ENCODE measurements at places on chromosomes 2 and 18.
A peak's percentile ranks its signal among the peaks of the same experiment; 100 is the strongest.

DNA sequence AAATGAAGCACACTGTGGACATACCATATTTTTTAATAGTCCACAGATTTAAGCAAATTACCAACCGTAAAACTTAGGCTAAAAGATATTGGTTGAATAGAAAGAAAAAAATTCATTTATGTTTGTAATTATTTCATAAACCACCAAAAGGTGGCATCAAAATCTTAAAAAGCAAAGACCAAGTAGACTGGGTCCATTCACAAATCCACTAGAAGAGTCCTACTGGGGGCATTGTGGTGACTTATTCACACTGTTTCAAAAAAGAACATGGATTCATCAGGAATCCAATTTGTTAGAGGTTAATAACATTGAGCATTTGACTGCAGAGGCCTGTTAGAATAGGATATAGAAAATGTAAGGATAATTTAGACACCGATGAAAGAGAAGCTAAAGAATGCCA is 194.9 kb upstream of the KYNU start:
- no peak for DNase-seq

GRCh38 chr2:55712477-55713060 is 18.9 kb upstream of the PNPT1 start:
- DNase-seq, result no peak

- DNase-seq, result no peak
Measured at GRCh38 chr18:60445341-60445740, 72.8 kb upstream of the MC4R start.

DNA sequence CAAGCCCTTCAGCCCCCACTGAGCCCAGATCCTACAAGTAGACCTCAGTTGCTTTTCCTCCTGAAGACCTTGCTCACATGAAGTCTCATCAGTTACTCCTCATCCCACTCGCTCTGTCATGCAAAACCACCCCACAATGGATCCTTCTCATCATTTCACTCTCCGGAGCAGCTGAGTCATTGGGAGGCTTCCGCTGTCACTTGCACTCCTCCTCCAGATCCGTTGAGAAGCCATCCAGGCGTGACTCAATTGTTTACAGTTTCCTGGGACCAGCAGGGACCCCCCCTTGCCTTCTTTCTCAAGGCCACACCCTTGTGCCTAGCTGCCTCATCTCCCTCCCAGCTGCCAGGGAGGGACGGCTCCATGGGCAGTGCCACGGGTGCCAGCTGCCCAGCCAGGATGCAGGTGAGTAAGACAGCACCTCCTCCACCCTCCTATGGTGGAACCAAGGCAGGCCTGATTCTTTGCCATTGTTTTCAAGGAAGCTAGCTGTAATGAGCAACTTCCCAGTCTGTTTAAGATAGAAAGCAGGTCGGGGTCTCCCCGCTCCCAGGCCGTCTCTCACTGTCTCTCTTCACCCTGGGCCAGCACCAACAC is 16.3 kb downstream of the GPR55 start:
- peak; percentile 24 for DNase-seq

DNA sequence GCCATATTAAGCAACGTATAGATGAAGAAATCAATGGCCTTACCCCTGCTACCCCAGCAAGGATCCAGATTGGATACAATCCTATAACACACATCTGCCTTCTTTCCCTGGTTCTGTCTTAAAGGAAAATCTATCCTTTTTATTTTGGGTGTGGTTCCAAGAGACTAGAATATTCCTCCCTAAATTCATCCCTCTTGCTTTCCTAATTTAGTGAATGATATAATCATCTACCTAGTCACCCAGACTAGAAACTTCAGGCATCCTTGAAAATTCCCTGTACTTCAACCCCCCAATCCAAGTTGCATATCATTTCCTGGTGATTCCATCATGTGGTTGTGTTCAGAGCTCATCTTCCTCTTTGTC is 35.1 kb upstream of the LPIN1 start:
- no peak for DNase-seq

DNA sequence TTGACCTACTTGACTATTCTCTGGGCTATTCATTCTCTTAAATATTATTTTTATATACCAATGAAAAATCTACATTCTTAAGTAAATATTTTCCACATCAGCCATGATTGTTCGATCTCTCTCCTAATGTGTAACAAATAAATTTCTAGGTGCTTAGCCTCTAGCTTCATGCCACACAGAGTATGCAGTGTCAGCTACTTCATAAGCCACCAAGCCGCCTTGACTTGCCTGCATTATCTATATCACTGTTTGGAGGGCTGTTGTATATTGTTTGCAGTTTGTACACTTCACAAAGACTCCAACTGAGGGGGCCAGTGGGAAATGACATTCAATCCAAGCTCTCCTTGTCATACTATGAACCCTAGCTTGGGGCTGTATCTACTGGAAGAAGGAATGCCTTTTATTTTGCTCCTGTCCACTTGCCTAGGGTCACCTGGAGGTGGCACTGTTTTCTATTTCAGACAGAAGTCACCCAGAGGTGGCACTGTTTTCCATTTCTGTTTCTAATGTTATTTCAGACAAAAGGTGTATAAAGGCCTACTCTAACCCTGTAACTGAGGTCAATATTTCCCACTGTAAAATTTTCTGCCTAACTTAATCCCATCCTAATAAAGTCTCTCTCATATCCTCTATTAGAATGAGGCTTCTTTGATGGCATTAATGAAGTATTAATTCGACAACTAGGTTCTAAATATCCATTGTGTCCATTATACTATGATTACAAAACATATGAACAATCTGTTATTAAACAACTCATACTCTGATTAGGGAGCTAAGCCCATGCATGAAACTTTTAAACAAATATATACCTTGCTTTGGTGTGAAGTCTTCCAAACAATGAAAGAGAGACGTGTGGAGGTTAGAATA is 36.4 kb downstream of the COL5A2 start:
- DNase-seq, result peak; percentile 59

GRCh38 chr2:105432749-105433148 is 33.9 kb upstream of the FHL2 start:
- no peak for DNase-seq

DNA sequence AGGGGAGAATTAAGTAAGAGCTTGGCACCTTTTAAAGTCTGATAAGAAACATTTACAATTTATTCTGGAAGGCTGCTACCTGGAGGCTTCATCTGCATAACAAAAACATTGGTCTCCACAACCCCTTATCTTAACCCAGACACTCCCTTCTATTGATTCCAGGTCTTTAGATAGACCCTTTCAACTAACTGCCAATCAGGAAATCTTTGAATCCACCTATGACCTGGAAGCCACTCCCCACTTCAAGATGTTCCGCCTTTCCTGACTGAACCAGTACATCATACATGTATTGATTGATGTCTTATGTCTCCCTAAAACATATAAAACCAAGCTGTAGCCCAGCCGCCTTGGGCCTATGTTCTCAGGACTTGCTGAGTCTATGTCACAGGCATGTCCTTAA is 289.4 kb downstream of the AGPS start:
- DNase-seq, result no peak

DNA sequence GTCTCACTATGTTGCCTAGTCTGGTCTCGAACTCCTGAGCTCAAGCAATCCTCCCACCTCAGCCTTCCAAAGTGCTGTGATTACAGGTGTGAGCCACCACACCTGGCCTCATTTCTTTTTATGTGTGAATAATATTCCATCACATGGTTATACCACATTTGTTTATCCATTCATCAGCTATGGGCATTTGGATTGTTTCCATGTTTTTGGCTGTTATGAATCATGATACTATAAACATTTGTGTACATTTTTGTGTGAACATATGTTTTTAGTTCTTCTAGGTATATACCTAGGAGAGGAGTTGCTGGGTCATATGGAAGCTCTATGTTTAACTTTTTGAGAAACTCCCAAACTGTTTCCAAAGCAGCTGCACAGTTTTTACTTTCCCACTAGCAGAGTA is 24.4 kb downstream of the PKP4 start:
- DNase-seq, result no peak

GRCh38 chr2:179550214-179550613 is 285.6 kb upstream of the SESTD1 start:
- DNase-seq, result no peak

- no peak for DNase-seq
Measured at GRCh38 chr2:130791617-130791939, 36.2 kb downstream of the AMER3 start.

DNA sequence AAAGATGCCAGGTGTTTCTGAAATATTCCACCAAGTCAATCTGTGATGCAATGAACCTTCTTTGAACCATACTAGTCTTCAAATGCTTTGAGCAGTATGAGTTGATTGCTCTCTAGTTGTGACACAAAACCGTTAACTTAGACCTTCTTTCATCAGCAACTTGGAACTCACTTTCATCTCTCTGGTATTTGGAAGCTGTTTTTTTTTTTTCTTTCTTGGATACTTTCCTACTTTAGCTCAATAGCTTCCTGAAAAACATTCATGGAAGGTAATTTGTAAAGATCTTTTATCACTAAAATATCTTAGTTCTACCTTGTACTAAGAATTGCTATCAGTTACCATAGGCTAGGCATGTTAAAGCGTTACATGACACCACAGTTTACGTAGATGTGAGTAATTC is 1071.9 kb upstream of the CHAC2 start:
- no peak for DNase-seq

DNA sequence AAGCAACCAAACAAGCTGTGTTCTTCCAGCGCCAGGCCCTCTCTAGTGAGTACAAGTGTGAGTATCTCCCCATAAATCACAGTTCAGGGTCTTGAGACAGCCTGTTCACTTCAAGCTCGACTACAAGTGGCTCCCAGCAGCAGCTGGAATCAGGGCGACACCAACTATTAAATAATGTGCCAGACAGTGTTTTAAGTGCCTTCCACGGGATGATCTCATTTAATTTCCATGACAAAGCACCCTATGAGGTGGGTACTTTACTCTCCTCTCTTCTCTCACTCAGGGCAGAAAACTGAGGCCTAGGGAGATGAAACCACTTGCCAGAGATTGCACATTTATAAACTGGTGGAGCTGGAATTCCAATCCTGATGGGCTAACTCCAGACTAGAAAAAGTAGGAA is 2.6 kb upstream of the FAM136A start:
- no peak for DNase-seq

- DNase-seq, result no peak
Measured at GRCh38 chr2:138949517-138949916, 169.3 kb upstream of the NXPH2 start.

DNA sequence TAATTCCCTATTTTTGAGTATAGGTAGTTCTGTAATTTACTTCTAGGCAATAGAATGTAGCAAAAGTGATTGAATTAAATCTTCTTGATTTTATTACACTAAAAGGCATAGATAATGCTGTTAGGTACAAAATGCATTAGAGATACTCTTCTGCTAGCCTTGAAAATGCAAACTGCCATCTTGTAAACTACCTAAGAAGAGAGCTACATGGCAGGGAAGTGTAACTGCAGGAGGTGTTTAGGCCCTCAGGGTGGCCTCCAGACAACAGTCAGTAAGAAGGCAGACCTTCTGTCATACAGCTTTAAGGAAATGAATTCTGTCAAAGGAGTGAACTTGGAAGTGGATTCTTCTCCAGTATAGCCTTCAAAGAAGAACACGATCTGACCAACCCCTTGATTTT is 1396.8 kb upstream of the SLC39A10 start:
- DNase-seq, result no peak

- no peak for DNase-seq
Measured at GRCh38 chr2:134008837-134009236, 245.0 kb upstream of the MGAT5 start.

- no peak for DNase-seq
Measured at GRCh38 chr2:97691166-97691565, 21.7 kb downstream of the C2orf92 start.

DNA sequence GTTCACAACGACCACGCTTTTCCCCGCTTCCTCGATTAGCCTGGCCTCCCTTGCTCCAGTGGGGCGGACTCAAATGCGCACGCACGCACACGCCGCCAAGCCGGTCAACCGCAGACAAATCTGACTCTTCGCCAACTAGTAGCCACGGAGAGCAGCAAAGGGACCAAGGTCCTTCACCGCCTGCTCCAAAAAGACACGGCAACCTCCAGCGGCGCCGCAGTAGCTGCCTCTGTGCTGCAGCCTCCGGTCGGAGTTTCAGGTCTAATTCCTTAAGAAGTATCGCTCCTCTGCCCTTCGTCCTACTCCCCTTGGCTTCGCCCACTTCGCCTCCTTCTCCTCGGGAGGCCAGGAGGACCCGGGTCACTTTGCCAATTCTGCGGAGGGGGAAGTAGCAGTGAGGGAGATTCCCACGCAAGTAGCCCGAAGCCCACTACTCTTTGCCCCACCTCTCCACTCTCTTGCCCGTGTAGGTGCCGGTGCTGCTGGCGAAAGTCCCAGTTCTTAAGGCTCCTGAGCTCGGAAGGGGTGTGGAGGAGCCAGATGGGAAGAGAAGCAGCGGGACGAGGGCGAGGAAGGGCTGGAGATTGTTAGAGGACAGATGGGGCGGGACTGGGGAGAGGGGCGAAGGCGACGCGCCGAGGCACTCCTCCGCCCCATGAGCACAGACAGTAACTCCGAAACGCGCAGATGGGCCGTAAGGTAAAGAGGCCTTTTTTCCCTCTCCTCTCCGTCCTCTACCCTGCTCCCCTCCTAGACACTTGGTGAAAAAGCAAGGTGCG is 615 bp downstream of the AKAIN1 start:
- no peak for DNase-seq

- no peak for DNase-seq
Measured at GRCh38 chr18:2540575-2540974, 30.7 kb downstream of the METTL4 start.

DNA sequence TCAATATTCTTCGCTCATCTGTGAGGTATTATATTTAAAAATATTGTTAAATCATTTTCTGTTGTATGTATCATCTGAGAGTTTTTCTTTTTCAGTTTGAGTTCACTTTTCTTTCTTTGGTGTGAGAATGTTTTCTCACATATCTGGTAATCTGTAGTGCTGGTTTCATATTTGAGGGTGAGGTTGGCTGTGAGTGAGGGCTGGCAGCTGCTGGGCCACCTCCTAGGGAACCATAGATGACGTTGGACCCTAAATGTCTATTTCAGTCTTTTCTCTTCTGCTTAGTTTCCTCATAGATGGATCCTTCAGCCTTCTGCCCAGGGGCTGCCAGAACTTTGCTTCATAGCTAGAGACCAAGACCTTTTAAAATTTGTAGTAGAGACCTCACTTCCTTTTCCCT is 33.5 kb downstream of the MGAT5 start:
- DNase-seq, result no peak

DNA sequence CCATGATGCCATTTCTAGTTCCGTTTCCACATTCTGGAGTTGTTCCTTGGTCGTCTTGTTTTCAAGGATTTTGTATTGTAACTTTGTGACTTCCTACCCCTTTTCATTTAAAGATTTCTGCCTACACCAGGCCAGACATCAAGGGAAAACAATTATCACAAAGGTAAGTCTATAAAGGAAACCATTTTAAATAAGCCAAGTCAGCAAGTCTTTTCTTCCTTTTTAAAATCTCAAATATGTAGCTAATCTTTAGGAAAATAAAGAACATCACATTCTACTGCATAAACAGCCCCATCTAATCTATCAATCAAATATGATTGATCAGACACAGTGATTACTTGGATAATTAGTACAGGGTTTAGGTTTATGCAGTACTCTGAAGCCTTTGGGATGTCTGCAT is 35.8 kb upstream of the INSIG2 start:
- DNase-seq, result no peak

DNA sequence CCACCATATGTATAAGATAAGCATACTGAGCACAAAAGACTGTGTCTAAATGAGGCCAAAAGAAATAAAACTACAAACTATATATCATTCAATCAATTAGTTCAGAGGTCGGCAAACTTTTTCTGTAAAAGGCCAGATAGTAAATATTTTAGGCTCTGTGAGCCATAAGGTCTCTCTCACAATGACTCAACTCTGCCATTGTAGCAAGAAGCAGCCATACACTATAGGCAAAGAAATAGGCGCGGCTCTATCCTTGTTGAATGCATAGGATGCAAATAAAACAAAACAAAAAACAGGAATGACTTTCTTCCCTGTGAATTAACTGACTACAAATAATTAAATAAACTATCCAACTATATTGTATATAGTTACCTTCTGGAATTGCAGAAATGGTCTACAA is 8.6 kb upstream of the CCDC88A start:
- DNase-seq, result no peak

All from CD4-positive, alpha-beta T cell treated with Interleukin-4 for 4 hours (primary cell).